T-helper 22 cell (primary cell): ENCODE measurements at places on chromosomes 5 and 9.

GRCh38 chr5:89721931-89722330 lies 687.6 kb downstream of the CETN3 start:
- no peak for DNase-seq

DNA sequence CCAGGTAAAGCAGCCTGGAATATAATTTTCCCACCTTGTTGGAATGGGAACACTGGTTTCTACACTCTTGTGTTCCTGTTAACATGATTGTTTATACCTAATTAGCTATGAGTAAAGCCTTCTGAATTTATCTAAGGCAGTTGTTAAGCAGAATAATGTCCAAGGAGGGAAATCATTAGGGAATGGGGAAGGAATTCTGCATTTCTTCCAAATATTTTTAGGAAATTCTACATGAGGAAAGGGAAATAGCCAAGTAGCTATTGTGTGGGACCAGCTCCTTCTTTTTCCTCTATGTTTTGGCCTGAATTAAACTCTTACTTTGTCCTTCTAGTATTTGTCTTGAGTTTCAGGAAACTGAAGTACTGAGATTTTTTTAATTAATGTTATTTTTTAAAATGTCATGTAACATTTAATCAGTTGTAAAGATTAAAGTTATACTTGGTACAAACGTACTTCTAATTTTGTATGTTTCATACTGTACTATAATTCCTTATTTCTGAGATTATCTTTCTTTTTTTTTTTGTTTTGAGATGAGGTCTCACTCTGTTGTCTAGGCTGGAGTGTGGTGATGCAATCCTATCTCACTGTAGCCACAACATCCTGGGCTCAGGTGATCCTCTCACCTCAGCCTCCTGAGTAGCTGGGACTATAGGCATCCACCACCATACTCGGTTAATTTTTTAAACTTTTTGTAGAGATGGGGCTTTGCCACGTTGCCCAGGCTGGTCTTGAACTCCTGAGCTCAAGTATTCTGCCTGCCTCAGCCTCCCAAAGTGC lies 28.5 kb downstream of the ANKDD1B start:
- DNase-seq: no peak

DNA sequence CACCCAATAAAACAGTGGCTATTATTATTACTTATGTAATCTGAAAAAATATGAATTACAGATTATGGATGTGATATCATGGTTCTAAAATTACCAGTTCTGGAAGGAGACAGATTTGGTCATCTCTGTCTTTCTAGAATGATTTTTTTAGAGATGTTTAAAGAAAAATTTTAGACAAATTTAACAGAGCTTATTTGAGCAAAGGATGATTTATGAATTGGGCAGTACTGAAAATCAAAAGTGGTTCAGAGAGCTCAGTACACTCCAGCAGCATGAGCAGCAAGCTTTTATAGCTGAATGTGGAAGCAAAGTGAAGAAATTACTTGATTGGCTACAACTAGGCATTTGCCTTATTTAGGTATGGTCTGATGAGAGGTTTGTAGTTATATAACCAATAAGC lies 11.0 kb downstream of the CAST start:
- no peak for DNase-seq

DNA sequence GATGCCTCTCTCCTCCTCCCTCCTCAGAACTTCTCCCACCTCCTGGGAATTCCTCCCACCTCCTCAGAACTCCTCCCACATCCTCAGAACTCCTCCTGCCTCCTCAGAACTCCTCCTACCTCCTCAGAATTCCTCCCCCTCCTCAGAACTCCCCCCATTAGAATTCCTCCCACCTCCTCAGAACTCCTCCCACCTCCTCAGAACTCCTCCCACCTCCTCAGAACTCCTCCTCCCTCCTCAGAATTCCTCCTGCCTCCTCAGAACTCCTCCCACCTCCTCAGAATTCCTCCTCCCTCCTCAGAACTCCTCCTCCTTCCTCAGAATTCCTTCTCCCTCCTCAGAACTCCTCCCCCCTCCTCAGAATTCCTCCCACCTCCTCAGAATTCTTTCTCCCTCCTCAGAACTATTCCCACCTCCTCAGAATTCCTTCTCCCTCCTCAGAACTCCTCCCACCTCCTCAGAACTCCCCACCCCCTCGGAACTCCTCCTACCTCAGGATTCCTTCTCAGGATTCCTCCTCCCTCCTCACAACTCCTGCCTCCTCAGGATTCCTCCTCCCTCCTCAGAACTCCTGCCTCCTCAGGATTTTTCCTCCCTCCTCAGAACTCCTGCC lies 23.9 kb downstream of the SLC46A2 start:
- no peak for DNase-seq

DNA sequence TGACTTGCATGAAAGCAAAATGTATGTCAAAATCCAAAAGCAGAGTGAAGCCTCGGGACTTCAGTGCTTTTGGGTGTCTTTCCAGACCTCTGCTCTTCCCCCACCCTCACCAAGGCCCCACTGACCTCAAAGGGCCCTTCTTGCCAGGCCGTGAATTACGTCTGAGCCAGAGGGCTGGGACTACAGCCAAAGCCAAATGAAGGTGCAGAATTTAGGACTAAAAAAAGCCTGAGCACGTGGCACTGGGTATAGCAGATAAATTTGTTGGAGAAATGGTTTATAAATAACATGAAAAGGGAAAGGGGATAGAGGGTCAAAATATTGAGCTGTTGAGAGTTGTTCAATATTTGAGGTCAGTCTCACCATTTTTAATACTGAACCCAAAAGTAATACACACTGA lies 163.4 kb downstream of the GHR start:
- DNase-seq: no peak

DNA sequence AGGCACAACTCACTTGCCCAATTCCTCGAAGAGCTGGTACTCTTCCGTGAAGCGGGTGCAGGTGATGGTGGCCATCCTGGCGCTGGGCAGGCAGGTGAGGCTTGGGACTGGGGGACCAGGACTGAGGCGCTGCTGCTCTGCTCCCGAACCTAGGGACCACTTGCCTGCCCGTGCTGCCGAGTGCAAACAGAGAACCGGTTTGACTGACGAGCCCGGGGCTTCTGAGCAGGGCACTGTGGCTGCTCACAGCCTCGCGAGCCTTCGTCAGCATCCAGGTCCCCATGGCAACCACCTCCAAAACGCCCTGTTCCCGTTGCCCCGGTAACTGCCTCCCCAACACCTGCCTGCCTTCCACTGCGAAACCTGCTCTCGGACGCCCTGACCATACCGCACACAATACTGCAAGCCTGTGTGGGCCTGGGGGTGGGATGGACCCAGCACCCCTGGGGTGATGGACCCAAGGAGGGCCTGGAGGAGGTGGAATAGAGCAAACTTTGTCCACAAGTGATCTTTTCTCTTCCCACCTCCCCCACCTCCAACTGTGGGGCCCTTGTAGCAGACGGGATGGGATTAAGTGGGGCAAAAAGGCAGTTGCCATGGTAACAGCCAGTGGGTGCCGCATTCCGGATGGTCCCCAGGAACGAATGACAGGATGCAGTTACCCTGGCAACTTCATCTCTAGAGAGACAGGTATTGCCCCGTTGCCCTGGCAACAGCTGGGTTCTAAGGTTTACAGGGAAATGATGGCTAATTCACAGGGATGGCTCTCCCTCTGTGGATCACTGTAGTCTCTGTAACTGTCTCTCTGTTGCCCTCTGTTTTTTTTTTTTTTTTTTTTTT lies at the start of gene CAMK2A:
Gene CAMK2A, minus strand, starts transcription at position 223 of the 840 bp plus-strand sequence. Its CDS starts 148 bp downstream, at position 75.
- no peak for DNase-seq

- DNase-seq: no peak
Measured at GRCh38 chr9:119974026-119974425, 604.8 kb upstream of the BRINP1 start.

DNA sequence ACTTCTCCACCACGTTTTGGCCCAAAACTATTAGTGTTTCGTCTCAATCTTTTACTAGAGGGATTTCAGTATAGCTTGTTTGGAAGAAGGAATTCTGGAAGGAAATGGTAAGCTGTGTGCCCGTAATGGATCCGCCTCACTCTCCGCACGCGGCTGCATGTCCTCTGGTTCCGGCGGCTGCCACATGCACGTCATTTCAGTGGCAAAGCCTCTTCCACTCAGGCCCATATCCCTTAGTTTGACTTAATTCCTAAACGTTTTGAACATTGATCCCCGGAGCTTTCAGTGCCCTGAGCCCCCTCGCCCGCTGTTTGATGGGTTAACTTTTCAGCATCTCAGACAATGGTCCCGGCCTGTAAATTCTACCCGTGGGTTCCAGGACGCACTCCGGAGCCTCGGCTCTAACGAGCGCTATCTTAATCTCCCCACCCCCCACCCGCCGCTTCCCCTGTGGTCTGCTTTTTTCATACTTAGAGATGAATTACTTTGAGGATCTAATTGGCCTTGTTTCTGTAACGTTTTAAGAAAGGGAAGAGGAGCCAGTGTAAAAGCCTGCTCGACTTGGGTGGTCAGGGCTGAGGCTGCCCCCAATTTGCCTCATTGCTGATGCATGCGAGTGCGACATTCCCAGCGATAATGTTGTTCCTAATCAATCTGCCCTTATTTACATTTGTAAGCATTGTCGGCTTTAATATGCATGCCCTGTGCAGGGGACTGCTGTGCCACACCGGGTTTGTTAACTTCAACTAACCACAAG lies 4.6 kb downstream of the PTCH1 start:
- DNase-seq: no peak

DNA sequence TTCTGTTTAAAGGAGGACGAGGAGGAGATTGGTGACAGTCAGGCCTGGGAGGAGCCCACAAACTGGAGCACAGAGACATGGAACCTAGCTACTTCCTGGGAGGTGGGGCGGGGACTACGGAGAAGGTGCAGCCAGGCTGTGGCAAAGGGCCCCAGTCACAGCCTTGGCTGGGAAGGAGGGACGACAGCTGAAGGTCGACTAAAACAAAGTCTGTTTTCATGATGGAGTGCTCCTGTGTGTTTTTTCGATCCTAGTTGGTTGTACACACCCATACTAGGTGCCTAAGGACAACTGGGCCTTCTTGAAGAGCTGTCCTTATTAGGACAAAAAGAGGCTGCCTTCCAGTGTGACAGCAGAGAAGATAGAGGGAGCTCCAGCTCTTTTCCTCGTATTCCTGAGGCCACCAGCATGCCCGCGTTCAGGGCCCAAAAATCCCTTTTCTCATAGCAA lies 2.9 kb downstream of the CCDC107 start:
- no peak for DNase-seq

GRCh38 chr9:93391898-93392297 lies 59.6 kb upstream of the FAM120A start:
- no peak for DNase-seq

DNA sequence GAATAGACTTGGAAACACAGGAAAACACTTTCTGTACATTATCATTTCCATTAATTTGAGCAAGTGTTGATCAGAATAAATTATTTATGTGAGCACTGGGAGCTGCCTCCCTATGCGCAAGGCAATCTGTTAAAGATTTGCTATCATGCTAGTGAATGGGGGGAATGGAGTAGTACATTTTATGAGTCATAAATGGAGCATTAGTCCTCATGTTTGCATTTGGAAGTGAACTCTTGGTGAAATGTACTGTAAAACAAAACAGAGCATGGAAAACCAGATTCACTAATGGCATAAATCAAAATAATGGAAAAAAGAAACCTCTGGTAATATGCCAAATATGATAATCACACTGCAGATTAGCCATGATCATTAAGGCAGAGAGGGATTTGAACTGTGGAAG lies 40.5 kb upstream of the TMC1 start:
- no peak for DNase-seq

DNA sequence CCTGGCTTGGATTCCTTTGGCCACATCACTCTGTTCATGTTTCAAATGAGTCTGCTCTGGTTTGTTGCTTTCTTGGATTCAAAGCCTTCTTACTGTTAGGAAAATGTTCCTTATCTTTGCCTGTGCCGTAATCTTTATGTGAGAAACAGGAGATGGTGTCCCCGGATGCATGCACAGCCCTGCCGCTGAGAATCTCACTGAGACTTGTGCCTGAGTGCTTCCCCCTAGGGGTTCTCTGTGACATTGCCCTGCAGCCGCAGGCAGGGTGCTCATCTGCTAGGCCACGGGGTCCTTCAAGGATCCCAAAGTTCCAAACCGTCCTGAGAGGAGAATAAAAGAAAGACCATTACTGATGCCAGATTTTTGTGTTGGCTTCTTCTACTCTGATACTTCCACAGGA lies 81.4 kb upstream of the ANKRD55 start:
- DNase-seq: no peak

DNA sequence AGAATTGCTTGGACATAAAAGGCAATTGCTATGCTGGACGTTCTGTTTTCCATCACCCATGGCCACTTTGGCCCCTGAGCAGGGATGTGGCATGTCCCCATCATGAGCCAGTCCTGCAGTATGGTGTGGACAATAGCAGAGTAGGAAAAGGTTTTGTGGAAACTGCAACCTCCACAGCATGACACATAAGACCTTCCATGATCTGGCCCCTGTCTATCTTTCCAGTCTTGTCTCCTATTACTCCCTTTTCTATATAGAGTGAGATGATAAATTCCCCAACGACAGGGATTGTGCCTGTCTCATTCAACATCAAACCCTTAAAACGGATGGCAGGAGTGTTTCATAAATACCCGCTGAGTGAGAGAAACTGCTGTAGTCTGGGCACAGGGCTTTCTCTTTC lies 174.7 kb upstream of the PTCH1 start:
- no peak for DNase-seq

- no peak for DNase-seq
Measured at GRCh38 chr5:1552521-1553255, 28.9 kb upstream of the LPCAT1 start.

DNA sequence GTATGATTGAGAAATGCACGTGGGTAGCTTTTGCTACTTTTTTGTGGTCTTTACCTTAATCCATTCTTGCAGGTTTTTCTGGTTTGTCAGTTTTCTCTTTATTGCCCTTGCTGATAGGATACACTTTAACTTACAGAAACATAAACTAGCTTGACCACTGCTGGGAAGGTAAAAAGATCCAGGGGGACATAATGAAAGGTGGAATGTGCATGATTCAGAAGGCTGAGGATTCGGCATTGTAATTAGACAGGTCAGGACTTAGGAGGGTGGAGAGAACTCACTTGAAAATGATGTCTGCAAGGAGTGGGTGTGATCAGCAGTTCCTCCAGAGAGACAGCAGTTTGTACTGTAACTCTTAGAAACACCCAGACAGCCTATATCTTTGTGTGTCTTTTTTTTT lies 19.8 kb upstream of the TXNDC8 start:
- DNase-seq: no peak

DNA sequence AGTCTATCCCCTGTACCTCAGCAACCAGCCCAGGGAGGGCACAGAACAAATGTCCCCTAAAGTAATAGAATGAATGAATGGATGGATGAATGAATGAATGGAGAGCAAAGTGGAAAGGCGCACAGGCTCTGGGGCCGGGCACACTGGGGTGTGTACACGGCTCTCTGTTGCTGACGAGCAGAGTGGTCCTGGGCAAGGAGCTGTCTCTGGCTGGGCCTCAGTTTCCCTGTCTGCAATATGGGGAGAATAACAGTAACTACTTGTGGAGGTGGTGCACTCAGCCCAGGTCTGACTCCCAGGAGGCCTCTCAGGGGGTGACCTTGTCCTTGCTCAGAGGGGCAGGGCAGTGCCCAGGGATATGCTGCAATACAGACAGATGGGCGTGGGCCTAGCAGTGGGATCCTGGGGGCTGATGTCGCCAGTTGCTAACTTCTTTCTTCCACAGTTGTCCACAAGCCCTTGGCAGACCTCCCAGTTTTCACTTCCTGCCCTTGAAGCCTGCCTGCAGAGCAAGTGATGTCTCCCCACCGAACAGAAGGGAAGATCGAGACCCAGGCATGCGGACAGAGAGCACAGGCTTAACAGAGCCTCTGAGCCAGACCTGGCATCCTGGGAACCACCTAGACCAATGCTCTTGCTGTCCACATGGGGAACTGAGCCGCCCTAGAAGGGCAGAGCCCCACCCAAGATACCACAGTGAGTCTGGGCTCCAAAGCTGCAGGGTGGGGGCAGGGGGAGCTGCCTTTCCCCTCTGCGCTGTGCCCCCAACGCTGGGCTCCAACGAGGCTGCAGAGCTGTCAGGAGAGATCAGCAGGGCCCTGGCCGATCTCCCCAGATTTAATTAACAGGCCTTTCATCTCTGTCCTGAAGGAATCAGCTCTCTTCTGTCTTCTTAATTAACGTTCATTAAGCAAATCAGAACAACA lies 13.6 kb upstream of the LAMC3 start:
- DNase-seq: no peak
